ENCODE measurements at places on chromosomes 7 and 10.

DNA sequence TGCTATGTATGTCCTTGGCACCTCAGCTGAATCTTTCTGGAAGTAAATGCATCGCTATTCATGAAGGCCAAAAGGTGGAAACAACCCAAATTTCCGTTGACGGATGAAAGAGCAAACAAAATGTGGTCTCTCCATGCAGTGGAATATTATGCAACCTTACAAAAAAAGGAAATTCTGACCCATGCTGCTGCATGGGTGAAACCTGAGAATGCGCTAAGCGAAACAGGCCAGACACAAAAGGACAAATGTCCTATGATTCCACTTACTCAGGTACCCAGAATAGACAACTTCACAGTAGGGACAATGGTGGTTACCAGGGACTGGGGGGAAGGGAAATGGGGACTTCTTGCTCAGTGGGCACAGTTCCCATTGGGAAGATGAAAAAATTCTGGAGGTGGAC lies 158.8 kb downstream of the CAMK1D start:
- no peak for DNase-seq

DNA sequence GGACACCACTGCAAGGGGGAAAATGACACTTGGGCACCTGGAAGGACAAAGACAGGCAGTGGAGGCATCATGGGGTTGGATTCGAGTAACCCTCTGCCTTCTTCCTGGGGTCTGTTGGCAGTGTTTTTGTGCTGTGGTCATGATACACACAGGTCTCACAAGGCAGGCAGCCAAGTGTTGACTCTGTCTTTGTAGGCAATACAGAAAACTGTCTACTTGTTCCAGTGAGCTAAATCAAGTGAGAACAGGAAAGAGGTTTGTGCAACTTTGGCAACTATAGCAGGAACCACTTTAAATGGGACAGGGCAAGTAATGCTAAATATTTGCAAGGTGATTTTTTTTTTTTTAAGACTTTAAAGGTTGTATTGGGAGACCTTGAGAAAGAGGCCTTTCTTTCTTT lies 578.6 kb upstream of the GALNT17 start:
- no peak for DNase-seq

GRCh38 chr7:7791523-7791922 lies 73.1 kb upstream of the RPA3 start:
- no peak for DNase-seq

DNA sequence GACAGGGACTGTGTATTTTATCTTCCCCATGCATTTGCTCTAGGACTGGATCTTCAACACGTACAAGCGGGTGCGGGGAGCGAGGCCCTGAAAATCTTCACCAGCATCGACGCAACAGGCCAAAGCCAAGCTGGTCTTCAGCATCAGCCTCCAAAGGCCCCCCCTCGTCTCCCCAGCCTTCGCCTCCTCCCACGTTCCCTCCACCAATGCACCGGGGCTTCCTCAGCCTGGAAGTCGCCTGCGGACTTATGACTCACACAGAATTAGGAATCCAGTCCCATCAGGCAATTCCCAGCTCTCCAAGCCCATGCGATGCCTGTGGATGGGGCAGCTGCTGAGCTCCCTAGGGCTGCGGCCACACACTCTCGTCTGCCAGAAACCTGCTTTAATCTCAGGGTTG lies 36.3 kb upstream of the RNF32 start:
- peak; percentile 45 for DNase-seq

- DNase-seq = no peak
Measured at GRCh38 chr10:34580214-34580613, 234.9 kb downstream of the PARD3 start.

- peak; percentile 85 for DNase-seq
Measured at GRCh38 chr7:102284891-102285539, 1.7 kb upstream of the SH2B2 start.

DNA sequence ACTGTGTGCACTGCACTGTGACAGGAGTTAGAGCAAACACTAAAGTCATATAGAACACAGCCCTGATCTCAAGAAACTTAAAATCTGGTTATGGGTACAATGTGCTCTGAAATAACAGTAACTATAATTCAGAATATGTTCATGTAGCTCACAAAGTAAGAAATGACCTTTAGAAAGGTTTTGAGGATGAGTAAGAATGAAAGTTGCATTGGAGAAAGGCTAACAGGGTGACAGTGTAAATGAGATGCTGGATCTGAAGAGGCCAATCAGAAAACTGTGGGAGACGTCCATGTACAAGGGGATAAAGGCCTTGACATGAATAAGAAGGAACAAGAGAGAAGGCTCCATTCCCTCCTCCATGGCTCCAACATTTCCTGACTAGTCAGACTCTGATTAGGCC lies 124.7 kb downstream of the GRM3 start:
- DNase-seq = no peak

DNA sequence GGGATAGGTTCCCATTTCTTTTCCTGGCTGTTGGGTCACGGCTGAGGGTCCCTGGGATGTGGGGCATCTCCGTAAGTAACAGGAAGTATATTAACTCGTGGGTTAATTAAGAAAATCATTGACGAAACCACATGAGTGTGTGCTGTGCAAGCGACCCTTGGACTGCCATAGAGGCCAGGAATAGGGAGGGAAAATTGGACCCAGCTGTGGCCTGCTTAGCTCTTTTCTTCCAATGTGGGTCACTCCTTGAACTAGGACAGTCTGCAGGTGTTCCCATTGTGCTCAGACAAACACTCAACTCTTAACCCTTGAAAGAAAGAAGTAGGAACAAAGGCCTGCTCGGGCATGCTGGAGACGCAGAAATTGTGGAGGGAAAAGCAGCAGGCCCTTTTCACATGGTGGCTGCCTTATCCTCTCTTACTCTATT lies 25.6 kb upstream of the PLEKHA1 start:
- DNase-seq = no peak

- DNase-seq = peak; percentile 99
Measured at GRCh38 chr10:34739915-34740314, 75.2 kb downstream of the PARD3 start.

DNA sequence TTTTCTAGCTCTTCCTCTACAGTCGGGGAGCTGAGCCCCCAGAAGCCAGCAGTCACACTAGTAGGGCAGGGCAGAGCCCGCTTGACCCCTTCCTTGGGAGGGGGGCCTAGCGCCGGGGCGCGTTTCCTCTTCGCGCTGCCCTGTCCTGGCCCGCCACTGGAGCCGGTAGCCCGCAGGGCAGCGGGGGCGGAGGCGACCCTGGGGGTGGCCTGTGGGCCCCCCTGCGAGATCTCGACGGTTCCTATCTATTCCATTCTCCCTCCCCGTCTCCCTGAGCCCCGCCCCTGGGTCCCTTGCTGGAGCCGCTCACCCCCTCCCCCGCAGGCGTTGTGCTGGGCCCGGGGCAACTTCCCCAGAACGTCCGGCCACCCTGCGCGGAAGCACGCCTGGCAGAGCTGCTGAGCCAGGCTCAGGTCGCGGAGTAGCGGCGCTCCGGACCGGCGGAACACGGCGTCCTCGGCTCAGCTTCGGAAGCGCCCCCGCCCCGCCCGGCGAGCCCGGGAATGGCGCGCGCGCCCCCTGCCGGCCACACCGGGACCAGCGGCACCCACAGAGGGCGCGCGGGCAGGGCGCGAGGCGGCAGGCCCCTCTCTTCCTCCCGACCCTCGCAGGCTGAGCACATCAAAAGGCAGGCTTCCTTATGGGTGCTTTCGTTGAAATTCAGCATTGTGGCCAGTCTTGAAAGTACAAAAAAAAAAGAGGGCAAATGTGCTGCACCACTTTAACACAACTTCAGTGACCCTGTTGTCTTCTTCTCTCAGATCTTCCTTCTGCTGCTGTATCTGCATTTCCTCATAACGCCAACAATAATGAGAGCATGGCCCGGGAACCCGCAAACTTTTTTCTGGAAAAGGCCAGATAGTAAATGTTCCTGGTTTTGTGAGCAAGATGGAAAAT lies 327.6 kb downstream of the TNS3 start:
- peak; percentile 80 for DNase-seq

DNA sequence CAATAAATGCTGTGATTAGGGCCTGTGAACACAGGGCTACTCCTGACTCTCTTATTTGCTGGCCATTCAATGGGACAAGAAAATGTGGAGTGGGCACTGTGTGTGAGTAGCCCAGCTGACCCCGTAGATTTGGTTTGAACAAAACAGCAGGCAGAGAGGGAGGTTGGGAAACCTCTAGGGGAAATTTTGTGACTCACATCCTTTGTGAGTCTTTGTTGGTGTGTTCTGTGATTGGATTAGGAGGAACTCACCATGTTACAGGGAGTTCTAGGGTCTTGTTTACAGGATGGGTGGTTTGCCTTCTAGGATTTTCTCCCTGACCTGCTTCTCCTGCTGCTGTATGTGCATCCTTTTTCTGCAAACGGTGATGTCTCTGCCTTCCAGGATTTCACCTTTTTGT lies 128.3 kb upstream of the MKI67 start:
- no peak for DNase-seq

DNA sequence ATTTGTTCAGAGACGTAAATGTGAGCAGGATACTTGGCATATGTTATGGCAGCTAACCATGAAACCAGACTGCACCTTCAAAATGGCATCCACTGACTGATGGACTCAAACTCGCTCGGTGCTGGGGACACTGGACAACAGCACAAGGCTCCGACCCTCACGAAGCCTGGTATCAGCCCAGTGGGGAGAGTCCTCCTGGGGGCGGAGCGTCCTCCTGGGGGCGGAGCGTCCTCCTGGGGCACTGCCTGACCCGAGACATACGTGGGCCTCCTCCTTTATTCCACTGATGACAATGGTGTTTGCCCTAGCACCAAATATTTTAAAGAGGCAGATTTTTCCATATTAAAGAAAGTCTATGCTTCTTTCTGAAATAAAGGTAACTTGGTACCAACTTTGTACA lies 39.5 kb downstream of the ESYT2 start:
- DNase-seq = no peak

DNA sequence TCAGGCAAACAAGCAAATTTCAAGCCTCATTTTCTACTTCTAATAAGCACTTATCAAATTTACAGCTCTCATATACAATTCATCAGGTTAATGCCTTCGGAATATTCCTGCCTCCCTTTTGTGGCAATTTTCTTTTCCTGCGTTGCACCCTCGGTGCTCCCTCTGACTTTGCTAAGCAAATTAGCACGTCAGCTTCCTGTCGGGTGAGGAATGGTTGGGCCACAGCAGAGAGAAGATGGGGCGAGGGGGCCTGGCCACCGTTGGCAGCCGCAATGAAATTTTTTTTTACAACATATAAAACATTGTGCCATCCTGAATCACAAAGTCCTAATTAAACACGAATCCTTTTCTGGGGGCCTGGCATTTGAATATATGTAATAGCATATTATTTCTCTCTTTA lies 28.1 kb downstream of the ELFN1 start:
- no peak for DNase-seq

DNA sequence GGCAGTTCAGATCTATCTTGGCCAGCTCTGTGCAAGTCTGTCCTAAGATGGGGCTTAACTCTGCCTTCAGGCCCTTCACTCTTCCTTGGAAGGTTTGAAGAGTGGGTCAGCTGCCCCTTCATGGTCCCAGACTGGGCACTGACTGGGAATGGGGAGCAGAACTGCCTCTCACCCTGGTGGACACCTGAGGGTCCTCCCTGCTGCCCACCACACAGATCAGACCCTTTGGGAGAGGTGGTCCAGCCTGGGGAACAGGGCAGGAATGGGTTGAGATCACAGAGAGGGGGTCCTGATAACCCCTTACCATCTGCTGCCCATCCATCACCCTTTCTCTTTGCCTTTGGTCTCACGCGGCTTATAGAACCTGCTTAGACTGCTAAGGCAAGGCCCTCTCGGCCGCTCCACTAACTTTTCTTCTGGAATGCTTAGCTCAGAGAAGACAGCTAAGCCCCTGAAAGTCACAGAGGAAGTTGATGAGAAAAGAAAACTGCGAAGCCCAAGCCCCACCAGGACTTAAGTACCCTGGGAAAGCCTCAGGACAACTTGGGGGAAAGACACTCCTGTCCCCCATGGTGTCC lies 402 bp upstream of the CDHR1 start:
- no peak for DNase-seq

DNA sequence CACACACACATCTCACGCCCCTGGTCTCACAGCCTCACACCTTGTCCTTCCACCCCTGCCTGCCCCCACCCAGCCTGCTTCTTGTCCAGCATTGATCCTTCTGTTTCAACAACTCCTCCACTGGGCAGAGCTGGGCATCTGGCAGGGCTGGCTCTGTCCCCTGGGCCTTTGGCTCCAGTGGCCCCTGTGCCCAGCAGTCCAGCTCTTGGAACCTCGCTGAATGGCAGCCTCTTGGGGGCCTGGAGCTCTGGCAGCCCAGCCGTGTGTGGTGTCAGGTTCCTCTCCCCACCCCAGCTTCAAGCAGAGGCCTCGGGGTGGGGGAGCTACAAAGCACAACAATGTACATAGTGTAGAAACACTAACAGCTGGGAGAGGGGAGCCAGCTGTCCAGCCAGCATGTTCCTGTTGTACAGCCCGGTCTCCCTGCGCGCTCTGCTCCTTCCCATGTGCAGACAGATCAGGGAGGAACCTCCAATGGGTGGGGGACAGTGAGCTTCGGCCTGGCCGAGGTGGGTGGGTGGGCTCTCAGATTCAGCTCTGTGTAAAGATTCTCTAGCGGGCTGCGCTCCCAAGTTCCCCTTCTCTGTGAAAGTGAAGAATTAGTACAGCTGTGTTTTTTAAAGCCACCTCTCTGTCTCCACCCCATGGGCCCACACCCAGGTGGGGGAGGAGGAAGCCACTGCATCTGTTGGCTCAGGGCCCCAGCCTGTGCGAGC lies 19.4 kb downstream of the ZMIZ2 start:
- DNase-seq = peak; percentile 94
